ENCODE measurements at places on chromosomes 7 and 10. TPM values are rescaled to one million over a fixed set of nuclear protein-coding genes. Genes with fewer than 3 reads are reported as not detected.

DNA sequence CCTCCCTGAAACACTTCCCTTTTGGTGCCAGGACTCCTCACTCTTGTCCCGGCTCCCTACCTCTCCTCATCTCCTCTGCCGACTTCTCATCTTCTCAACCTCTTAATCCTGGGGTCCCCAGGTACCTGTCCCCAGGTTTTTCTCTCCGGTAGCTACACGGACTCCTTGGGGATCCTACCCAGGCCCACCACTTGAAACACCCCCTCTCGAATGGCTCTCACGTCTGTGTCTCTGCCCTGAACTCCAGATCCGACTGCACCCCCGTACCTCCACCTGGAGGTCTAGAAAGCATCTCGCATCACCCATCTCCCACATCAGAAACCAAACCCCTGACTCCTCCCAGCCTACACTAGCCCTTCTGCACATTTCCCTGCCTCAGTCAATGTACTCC is 4.8 kb downstream of the TBATA start:
- DNase-seq = no peak

DNA sequence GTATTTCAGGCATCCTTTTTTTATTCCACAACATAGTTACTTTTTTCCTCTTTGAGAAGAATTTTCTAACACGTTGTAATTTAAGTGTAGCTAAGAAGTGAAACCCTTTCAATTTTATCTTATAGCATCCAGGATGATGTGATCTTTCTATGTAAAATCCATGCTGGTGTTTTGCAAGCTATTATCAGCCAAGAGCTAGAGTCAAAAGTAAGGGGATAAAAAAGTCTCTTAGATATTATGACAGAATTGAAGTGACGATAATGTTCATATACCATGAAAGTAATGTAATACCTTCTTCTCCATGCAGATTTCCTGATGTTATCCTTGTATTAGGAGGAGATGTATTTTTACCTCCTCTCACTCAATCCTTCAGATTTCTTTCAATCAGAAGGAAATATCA is 64.2 kb upstream of the MBL2 start:
- DNase-seq = no peak

GRCh38 chr10:20110125-20111100 is 294.2 kb downstream of the PLXDC2 start:
- DNase-seq = no peak

GRCh38 chr7:17663061-17663675 is 277.1 kb downstream of the SNX13 start:
- DNase-seq = no peak

DNA sequence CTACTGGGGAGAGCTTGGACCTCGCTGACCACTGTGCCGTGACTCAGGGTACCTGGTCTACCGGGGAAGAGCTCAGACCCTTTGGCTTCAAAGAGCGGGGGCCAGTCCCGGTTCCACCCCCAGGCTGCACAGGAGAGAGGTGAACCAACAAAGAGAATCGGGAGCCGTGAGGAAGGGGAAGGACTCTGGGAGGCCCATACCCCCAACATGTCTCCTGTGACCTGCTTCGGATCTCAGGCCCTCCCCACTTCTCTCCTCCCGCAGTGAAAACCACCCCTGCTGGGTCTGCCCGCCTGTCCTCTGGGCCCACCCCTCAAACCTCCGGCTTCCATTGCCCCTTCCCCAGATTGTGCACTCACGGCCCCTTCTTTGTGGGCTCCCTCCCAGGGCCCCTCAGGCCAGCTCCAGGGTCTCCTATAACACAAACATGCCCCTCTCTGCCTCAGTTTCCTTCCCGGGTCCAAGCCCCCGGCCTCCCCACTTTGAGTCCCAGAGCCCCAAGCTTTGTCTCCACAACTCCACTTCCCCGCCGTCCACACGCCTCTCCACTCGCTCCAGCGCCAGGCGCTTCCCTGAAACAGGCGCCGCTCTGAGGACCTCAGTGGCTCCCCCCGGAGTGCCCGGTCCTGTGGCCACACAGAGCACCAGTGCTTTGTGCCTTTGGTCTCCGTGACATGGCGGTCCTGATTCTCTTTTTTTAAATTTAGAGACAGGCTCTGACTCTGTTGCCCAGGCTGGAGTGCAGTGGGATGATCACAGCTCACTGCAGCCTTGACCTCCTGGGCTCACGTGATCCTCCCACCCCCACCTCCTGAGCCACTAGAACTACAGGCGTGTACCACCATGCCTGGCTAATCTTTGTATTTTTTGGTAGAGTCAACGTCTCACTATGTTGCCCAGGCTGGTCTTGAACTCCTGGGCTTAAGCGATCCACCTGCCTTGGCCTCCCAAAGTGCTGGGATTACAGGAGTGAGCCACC is 7.5 kb upstream of the INTS1 start:
- no peak for DNase-seq

DNA sequence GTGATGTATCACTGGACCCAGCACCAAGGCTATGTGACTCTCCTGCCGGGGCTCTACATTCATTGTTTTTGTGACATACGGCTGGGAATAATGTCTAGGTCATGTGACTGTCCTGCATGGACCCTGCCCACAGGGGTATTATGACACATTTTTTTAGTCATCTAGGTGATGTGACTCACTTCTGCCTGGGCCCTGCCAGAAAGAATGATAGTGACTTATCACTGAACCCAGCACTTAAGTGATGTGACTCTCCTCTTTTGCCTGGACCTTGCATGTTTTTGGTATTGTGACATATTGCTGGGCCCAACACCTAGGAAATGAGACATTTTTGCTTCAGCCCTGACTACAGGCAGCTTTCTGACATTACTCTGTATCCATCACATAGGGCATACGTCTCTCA is 51.1 kb upstream of the ZNF107 start:
- no peak for DNase-seq

- no peak for DNase-seq
These were observed 50.1 kb upstream of the GHITM start for GRCh38 chr10:84089162-84089561.

The FGL2 gene
- not detected for total RNA-seq

GRCh38 chr10:84948644-84949043 is 620.3 kb downstream of the CCSER2 start:
- no peak for DNase-seq

The BAZ1B gene
- 74.8 TPM for total RNA-seq

DNA sequence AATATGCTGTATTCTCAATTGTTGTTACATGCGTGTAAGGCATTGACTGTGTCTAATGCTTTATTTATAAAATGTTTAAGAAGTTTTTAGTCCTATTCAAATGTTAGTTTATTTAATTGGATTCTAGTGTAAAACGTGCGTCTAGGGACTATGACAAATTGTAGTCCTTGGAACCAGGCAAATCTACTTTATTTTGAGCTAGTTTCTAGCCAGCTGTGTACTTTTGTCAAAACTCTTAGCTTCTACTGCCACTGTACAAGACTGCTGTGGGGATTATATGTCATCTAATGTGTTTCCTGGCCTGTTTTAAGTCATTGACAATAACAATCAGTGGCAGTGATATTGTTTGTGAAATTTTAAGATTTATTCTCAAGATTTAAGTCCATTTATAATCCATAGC is 220.5 kb upstream of the SEMA3D start:
- DNase-seq = no peak

- DNase-seq = no peak
These were observed 188.1 kb upstream of the TMEM72 start for GRCh38 chr10:44723082-44723481.

The OR2A5 gene
- not detected for total RNA-seq

The CDH23 gene
- 0.37 TPM for total RNA-seq

The PRTFDC1 gene
- 18.3 TPM for total RNA-seq
